Memory B cell (primary cell): ENCODE measurements at places on chromosomes 7 and 10.

DNA sequence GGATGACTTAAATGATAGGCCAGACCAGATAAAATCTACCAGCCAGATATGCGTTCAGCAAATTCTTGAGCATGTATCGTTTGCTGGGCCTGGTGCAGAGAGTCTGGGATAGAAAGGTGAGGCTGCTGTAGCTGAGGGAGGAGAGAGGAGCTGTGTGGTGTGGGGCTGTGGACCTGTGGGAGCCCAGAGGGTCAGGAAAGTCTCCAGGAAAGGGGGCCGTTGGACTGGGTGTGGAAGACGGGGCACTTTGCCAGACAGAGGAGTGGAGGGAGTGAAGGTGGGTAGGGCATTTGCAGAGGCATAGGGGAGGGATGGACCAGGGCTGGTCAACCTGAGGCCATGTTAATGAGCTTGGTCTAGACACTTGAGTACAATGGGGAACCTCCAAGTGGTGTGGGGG is 124.7 kb upstream of the UNC5B start:
- no peak for DNase-seq

- DNase-seq, result no peak
These were observed 234.5 kb downstream of the AHR start for GRCh38 chr7:17532861-17533404.

- DNase-seq, result no peak
These were observed 11.6 kb downstream of the MICALL2 start for GRCh38 chr7:1447551-1448244.

- DNase-seq, result no peak
These were observed 28.4 kb upstream of the CDHR3 start for GRCh38 chr7:105934572-105935185.

GRCh38 chr10:71542478-71542877 is 145.8 kb downstream of the CDH23 start:
- DNase-seq, result no peak

DNA sequence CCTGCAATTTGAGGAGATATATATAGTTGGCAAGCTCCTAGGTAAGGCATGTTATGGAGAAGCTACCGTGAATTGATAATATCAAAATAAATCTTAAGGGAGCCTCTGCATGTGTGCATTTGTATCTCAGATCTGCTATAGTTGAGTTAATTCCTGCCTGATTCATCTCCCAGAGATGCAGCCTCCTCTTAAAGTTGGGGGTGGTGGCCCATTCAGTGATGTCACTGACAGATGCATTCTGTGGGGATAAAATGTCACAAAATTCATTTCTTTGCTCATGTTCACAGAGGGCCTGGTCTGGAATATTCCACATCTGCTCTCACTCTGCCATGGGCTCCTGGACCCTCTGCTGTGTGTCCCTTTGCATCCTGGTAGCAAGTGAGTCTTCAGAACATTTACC is 185.8 kb upstream of the PRSS1 start:
- DNase-seq, result no peak

DNA sequence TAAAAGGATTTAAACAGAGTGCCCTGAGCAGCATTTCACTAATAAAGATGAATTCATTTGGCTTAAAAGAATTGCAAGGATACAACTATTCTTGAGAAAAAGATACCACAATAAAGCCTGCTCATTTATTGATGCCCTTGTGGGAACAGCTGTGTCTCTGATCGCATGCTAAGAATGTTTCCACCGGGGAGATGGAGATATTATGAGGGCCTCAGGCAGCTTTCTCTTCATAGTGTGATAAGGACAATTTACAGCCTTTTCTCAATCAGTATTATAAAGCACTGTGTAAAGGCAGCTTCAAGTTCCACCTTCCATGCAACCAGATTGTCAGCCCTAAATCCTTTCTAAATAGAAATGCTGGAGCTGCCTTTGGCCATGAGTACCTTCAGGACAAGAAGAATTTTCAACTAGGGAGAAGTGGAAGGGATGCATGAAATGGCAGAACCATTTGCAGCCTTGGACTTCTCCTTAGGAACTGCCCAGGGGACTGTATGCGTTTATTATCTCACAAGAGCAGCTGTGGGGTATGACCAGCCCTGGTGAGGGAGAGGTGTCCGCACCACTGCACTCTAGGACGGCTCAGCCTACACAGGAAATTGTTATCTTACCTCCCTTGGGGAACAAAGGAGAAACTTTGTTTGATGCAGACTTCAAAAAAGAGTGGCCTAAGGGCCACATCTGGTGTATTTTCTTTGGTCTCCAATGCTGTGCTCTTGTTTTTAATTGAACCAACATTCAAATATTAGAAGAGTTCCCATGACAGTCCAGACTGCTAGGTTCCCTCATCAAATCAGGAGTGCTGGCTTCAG is 116.9 kb upstream of the PCGF5 start:
- DNase-seq, result no peak

DNA sequence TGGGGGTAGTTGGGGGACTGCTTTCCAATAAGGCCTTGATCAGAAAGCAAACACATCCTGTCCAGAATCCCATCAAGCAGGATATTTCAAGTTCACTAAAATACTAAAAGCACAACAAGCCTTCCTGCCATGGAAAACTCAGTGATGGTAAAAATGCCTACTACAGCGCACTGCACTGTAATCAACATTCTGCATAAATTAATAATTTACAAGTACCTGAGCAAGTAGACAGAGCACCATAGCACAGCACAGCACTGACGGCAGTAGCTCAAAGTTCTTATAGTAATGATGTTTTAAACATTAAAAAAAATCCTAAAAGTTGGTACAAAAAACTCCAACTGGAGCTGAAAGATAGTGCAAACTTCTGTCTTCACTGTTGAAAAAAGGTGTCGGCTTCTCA is 120.5 kb downstream of the FANK1 start:
- DNase-seq, result no peak

DNA sequence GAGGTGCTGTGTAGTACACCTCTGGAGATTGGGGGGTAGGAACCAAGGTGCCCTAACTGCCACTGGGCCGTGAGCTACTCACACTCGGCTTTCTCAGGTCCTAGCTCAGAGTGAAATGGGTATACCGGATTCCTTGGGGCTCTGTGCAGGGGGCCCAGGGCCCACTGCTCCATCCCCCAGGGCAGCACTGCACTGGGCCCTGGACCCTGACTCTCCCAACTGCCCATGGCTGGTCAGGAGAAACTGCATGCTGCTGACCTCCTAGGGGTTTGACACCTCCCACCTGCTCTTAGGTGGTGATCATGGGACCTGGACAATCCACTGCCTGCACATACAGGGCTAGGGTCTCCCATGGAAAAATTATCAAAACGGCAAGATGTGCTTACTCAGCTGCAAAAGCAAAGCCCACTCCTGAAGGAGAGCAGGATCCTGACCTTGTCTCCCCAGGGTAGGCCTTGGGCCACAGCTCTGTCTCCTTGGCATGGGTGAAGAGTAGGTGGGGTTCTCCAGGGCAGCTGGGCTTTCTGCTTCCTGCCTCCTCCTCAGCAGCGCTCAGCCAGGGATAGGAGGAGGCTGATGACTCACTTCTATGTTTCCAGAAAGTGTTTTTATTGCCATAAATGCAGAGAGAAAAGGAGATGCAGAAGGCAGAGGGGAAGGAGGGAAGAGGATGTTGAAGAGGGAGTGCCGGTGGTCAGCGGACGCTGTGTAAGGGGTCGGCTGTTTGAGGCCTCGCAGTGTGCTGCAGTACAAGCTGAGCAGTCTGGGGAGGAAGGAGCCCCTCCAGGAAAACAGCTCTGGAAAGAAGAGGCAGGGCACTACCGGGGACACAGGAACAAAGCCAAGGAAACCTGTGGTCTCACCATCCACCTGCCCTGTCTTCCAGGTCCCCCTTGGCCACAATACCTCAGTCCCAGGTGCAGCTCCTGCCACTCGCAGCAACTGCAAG is 107.8 kb downstream of the ARHGAP22 start:
- DNase-seq, result no peak

DNA sequence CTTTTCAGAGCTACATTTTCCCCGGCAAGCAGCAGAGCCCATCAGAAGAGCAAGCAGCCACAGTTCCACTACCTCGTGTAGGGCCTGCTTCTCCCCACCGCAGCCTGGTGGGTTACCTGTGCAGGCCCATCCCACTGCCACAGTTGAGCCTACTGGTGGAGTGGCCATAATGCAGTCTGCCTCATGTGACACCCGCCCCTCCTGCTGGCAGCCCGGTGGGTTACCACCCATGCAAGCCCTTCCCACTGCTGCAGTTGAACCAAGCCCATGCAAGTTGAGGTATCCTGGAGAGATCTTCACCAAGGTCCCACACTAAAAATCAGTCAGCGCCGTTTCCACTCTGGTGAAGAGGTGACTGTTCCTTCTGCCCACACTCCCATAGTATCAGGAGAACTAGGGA is 32.1 kb upstream of the CNNM1 start:
- no peak for DNase-seq

GRCh38 chr7:7254908-7255307 is 72.6 kb downstream of the C1GALT1 start:
- DNase-seq, result no peak

DNA sequence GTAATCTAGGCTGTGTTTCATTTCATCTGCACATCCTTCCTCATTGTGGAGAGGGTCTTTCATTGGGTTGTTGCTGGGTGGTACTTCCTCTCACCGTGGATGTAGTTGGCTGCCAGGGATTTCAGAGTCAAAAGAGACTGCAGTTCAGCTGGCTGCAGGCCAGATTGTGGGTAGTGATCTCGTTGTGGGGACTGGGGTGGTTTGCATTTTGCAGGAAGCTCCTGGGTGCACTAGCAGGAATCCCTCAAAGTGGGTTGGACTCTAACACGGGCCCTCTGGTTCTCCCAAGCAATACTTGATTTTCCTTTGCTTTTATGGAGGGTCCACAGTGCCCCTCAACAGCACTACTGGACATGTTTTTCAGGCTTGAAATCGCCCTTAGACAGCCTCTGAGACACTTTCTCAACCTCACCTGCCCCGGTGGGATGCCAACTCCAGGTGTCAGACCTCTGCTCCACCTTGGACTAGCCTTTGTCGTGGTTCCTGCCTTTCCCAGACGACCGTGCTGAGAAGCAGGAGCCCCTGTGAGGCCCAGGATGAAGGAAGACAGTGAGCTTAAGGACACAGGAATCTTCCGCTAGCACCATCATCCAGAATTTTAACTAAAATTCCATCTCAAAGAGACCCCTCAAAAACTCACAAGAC is 23.9 kb upstream of the ZNF273 start:
- no peak for DNase-seq

DNA sequence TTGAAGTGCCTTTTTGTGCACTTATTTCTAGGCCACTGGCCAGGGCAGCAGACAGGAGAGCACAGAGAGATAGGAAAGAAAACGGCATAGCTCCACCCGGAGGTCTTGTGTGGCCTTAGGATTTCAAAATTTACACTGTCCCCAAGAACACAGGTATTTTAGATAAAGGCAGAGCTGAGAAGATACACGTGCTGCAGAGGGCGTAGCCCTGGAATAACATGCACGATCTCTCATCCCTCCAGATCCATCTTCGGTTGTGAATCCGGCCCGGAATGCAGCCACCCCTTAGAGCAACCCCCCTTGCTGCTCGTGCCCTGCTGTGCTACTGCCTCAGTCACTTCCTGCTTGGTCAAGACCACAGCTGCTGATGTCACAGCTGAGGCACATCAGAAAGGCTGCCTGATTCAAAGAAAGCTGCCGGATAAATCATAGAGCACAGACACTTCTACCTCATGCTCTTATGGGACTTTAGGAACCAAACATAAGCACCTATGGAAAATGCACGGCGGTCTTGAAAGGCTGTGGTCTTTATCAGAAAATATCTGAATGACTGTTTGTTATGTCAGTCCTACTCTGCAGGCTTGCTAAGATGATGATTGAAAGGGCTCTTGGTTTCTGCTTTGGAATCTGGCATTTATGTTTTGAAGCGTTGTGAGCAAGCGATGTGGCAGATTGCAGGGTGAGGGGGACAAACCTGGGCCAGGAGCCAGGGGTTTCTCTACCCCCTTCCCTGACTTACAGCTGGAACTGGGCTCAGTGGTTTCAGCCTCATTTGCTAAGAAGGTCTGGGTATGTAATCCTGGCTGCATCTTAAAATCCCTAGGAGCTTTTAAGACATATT is 152.0 kb downstream of the SVIL start:
- DNase-seq, result no peak

GRCh38 chr7:140982508-140982907 is 32.2 kb downstream of the MRPS33 start:
- no peak for DNase-seq

GRCh38 chr10:77034795-77035194 is 602.8 kb downstream of the KCNMA1 start:
- DNase-seq, result no peak
